ENCODE measurements at places on chromosomes 1 and 21.
A peak's percentile ranks its signal among the peaks of the same experiment; 100 is the strongest.

DNA sequence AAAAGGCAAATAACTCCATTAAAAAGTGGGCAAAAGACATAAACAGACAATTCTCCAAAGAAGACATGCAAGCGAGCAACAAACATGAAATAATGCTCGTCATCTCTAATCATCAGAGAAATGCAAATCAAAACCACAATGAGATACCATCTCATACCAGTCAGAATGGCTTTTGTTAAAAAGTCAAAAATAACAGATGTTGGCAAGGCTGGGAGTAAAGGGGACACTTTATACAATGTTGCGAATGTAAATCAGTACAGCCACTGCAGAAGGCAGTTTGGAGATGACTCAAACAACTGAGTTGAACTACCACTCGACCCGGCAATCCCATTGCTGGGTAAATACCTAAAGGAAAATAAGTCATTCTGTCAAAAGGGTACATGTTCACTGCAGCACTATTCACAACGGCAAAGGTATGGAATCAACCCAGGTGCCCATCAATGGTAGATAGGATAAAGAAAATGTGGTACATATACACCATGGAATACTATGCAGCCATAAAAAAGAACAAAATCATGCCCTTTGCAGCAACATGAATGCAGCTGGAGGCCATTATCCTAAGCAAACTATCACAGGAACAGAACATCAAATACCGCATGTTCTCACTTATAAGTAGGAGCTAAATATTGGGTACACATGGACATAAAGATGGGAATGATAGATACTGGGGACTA, 25.9 kb downstream of the TSPAN2 start:
- no peak for DNase-seq

DNA sequence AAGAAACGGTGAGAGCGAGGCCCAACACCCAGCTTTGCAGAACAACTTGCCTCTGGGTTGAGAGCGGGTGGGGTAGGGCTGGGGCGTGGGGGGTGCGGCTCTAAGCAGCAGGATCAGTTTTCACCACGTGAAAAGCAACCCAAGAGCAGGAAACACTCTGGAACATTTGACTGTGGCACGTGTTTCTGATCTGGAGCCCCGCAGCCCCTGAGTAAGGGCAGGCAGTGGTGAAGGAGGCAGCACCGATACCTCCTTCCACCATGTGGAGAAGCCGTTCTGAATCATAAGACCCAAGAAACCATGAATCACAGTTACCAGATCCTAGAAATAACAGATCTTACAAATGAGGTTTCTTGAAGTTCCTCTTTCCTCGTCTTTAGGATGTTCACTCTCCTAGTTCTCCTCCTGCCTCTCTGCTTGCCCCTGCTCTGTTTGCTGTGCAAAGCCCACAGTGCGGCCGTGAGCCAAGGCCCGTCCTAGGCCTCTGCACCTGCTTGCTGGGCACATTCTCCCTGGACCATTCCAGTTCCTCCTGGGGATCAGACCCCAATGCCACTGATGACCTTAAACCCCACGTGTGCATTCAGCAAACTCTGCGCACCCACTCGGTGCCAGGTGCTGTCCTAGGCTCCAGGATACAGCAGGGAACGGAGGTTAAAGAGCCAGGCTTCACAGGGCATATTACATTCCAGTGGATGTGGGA, 31.9 kb downstream of the SLC1A7 start:
- DNase-seq, result no peak

- peak; percentile 44 for DNase-seq
Measured at GRCh38 chr1:117146575-117147340, 25.2 kb upstream of the TRIM45 start.

DNA sequence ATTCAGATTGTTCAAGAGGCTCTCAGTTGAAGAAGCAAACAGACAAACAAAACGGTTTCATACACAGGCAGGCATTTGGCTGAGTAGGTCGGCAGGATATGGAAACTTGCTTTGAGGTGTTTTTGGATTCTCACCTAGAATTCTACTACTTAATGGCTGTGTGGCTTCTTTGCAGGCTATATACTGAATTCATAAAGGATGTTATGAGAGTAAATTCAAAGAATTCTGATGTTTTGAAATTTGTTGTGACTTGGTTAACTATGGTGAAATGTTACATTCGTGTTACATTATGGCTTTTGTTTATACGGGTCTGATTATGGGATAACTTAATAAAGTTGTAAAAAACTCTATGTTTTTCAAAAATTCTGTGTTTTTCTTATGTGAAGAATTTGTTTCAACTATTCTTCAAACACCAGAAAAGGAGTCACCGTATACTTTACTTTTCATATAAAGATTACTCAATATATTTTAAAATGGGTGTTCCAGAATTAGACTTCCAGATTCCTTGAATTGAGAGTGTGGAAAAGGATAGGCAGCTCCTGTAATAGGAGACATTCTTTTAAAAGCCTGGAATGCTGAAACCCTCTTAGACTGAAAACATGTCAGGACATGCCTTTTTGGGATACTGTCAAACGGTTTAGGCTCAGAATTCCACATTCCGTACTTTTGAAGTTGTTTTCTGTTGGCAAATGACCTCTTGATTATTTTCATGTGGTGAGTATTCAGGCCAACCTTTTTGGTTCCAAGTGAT, 8.2 kb upstream of the IRF2BP2 start:
- no peak for DNase-seq

GRCh38 chr1:181985936-181986906, 75.3 kb downstream of the ZNF648 start:
- DNase-seq, result no peak

DNA sequence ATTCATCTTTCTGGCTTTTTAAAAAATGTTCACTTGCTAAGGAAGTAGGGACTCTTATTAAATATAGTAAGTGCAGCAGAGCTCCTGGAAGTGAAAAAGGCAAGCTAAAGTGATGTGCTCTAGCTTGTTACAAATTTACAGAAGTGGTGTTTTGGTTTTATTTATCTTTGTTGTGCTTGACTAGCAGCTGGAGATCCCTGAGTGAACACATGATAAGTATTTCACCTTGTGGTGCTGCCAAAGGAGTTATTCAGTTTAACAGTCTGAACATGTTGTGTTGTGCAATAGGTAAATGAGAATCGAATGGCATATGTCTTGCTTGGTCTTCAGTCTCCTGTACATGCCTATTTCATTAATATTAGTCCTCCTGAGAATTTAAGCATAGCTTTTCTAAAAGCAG, 315.7 kb downstream of the TPR start:
- DNase-seq, result no peak

GRCh38 chr1:243924588-243925349, 74.7 kb upstream of the AKT3 start:
- no peak for DNase-seq

GRCh38 chr1:59696421-59697115, 118.2 kb upstream of the HOOK1 start:
- DNase-seq, result no peak

DNA sequence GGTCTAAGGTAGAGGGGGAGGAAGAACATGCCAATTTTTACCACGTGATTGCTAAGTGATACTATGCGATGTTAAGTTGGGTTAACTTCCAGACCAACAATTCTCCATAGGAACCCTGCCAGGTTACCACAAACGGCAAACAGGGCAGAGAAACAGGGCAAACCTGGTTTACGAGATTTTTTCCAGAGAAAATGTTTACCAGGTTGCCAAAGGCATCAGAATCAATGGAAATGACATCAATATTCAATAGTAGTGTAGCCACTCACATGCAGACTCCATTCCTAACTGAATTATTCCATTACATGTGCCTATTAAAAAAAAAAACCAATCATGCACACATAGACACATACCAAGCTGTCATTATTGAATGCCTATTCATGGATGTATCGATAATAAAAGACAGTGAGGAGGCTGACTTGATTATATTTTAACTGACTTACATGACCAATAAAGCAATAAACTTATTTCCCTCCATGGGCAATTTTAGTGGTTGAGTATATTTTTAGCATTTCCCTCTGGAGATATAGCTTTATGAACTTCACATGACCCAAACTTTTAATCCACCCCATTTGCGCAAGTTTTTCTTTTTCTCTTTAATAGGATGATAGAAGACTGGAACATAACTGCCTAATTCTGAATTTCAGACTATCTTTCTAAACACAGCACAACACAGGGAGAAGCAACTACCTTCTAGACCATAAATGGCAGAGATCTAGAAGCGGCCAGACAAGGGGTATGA, 40.5 kb upstream of the KCNE1 start:
- no peak for DNase-seq

GRCh38 chr21:17818186-17819113, 706 bp downstream of the C21orf91 start:
- DNase-seq, result peak; percentile 15

- no peak for DNase-seq
Measured at GRCh38 chr21:46284077-46284644, 1.2 kb downstream of the MCM3AP start.

- DNase-seq, result no peak
Measured at GRCh38 chr21:22795644-22796043, 1797.4 kb downstream of the NCAM2 start.

- DNase-seq, result no peak
Measured at GRCh38 chr1:67605209-67605780, 79.7 kb upstream of the GADD45A start.

DNA sequence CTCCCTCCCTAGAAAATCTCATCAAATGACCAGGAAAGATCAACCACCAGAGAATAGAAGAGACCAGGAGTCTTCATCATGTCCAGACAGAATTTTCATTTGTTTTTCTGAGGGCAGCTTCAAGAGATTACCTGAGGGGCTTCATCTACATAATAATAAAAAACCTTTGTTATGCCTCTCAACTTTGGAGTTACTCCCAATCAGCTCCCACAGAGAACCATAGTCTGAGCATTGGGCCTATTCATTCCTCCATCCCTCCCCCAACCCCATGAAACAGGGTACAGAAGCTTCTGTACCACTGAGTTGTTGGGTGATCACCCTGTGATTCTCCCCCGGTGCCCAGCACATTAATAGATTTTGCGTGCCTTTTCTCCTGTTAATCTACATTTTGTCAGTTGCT, 53.3 kb upstream of the PRRC2C start:
- no peak for DNase-seq

GRCh38 chr1:111251570-111251969, 24.1 kb downstream of the CHI3L2 start:
- no peak for DNase-seq

- no peak for DNase-seq
Measured at GRCh38 chr1:159751031-159751430, 29.7 kb upstream of the DUSP23 start.

GRCh38 chr1:7541629-7542028, 229.5 kb upstream of the VAMP3 start:
- no peak for DNase-seq

DNA sequence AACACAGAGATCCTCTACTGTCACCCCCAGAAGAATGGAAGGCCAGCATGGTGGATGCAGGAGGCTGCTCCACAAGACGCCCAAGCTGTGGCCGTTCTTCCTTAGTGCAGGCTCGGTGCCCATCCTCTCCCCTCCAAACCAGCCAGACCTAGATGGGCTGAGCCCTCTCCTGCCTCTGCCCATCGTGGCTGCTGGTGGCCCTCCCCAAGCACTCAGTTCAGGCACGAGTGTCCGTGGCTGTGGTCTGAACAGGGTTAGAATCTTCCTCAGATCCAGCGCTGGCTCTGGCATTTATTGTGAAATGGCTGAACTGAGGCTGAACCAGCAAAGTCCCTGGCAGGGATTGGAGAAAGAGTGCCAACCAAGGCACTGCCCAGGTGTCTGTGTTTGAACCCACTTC, 59.5 kb downstream of the TRIM11 start:
- no peak for DNase-seq

DNA sequence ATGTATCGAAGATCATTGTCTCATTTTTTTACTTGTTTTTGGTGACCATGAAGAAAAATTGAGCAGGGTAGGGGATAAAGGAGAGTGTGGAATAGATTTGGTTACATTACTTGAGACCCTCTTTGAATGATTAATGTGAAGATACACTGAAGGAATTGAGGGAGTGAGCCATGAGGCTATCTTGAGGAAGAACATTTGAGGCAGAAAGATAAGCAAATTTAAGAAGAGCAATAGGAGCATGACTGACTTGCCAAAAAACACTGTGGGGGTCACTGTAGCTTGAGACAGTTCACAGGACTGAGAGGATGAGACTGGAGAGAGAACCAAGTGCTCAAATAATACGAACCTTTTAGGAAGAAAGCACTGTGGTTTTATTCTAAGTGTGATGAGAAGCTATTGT, 43.1 kb upstream of the PTPRC start:
- DNase-seq, result no peak

- no peak for DNase-seq
Measured at GRCh38 chr21:45957981-45958600, 23.5 kb upstream of the COL6A1 start.

DNA sequence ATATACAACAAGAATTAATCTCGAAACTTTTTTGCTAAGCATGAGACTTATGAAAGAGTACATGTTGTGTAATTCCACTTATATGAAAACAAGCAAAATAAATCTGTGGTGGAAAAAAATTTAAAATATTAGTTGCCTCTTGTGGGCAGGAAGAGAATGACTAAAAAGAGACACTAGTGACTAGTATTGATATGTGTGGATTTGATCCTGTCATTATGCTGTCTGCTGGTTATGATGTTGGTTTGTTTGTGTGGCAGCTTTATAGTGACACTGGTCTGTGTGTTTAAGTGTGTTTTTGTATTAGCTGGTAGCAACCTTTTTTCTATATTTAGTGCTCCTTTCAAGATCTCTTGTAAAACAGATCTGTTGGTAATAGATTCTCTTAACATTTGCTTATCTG, 267.8 kb upstream of the NRIP1 start:
- no peak for DNase-seq

- DNase-seq, result no peak
Measured at GRCh38 chr1:154621875-154622274, 13.9 kb upstream of the ADAR start.

- DNase-seq, result no peak
Measured at GRCh38 chr1:119159966-119160365, 19.5 kb upstream of the WARS2 start.

GRCh38 chr1:239126884-239127283, 259.5 kb upstream of the CHRM3 start:
- no peak for DNase-seq

GRCh38 chr1:218679988-218680748, 335.0 kb downstream of the TGFB2 start:
- DNase-seq, result no peak

- no peak for DNase-seq
Measured at GRCh38 chr1:215958841-215959240, 391.7 kb downstream of the KCTD3 start.

DNA sequence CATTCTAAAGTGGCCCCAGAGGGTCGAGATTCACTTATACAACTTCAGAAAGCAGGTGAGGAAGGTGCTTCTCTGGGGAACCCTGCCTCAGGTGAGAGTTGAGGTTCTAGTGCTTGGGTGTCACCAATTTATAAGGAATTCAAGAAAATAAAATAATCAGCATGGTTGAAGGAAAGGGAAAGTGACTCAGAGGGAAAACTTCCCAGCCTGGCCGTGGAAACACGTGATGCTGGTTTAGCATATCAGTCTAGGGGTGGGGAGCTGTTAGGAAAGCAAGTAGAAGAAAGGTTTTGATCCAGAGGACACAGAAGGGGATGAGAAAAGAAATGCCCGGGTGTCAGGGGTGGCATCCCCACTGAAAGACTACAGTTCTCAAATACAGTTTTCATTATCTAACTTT, 37.7 kb upstream of the TMEM125 start:
- no peak for DNase-seq

- no peak for DNase-seq
Measured at GRCh38 chr1:15384301-15384901, 25.3 kb upstream of the EFHD2 start.

- no peak for DNase-seq
Measured at GRCh38 chr1:47444562-47445465, 7.0 kb downstream of the FOXD2 start.

Measured in COR-L47 (cell line).